Pancreas (tissue), 10 donors: ENCODE measurements at places on chromosomes 6 and 20. TPM values are rescaled to one million over a fixed set of nuclear protein-coding genes. Genes with fewer than 3 reads are reported as not detected.
A peak's percentile ranks its signal among the peaks of the same experiment; 100 is the strongest.

DNA sequence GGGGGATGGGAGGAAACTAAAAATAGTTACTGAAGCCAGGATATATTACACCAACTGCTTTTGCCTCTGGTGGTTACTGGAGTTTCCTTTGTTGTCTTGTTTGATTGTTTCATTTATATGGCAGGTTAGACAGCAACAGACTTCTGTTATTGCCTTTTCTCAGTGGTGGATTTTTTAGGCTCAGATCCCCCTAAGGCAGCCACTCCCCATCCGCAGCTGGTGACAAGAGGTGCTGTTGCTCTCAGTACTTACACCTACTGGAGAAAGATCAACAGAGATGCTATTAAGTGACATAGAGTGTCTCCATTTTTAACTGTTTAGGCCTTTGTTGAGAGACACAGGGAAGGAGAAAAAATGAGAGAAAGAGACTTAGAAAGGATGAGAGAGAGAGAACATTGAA is 552.1 kb downstream of the PKHD1 start:
- no peak for DNase-seq

DNA sequence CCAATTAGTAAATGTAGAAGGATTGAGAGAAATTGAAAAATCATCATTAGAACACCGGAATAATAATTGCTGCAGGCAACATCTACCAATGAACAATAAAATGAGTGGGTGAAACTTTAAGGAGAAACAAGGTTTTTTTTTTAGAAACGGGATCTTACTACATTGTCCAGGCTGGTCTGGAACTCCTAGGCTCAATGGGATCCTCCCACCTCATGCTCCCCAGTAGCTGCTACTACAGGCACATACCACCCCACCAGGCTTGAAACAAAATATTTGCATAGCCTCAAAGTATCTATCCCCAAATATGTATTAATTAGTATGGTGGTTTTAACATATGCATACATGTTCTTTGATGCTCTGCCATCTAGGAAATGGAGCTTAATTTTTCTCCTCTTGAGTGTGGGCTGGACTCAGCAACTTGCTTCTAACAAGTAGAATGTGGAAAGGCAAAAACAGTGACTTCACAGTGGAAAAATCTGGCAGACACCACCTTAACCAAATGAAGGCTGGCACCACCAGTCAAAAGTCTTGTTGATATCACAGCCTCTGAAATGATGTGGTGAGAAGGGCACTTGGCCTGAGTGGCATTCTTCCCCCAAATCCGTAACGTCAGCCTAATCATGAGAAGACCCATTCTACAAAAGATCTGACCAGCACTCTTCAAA is 12.1 kb downstream of the NRSN2 start:
- DNase-seq: no peak

GRCh38 chr6:93293872-93294271 is 125.5 kb downstream of the EPHA7 start:
- DNase-seq: no peak

DNA sequence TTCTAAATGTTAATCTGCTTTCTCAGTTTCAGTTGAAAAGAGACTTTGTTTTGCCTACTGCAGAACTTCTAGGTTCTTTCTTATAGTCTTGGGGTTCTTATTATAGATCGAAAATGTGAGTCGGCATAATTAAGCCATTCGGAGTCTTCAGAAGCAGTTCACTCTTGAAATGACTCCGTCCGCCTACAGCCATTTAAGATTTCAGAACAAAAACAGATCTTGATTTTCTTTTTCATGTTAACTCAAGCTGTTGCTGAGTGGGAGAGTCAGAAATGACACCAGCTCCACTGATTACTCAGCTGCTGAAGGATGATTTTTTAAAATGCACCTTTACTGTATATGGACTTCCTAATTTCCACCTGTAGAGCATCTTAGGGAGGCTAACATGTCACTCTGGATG is 15.9 kb downstream of the PRDM1 start:
- no peak for DNase-seq

DNA sequence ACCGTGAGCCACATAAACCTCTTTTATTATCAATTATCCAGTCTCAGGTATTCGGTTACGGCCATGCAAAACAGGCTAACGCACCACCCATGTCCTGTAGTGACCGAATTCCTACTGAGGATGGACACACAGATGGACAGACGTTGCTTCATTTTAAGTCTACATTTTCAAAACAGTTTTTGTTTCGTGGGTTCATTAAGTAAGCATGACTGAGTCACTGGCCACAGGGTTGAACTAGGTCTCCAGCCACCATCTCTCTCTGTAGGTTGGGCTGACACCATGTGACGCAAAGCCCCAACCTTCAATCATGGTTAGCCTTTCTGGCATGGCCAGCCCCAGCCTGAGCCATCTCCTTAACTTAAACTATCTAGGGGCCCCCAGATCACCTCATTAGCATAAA is 110.0 kb upstream of the SLC22A23 start:
- DNase-seq: no peak

GRCh38 chr6:89387516-89388201 is 24.4 kb downstream of the RRAGD start:
- DNase-seq: no peak

GRCh38 chr6:56819604-56820003 is 135.3 kb upstream of the BEND6 start:
- DNase-seq: no peak

DNA sequence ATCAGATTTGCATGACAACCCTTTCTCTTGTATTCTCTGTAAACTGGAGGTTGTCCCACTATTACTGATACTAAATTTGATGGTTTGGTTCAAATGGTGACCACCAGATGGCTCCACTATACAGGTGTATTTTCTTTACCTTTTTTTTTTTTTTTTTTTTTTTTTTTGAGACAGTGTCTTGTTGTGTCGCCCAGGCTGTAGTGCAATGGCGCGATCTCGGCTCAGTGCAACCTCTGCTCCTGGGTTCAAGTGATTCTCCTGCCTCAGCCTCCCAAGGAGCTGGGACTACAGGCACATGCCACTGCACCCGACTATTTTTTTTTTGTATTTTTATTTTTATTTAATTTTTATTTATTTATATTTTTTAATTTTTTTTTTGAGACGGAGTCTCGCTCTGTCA is 6.6 kb upstream of the WTAP start:
- peak; percentile 48 for DNase-seq

DNA sequence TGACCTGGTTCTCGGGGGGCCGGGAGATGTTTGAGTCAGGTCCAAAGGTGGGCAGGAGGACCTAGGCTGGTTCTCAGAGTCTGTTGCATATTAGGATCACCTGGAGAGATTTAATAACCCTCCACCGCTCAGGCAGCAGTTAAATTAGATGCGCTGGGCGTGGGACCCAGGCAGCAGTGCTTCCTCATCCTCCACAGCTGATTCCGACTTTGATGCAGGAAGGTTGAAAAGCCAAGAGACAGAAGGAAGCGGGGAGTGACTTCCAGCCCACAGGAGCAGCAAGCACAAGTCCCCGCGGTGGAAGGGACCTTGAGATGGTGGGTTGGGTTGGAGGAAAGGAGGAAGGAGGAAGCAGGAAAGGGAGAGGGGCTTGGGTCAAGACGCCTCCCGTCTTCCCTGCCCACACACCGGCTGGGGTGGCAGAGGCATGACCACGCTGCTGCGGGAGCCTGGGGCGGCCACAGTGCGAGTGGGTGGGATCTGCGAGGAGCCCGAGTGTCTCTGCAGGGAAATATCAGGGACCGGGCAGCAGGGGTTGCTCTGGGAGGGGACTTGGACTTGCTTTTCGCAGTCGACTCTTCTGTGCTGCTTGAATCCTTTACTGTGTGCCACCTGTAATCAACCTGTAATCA is 146.0 kb downstream of the PHACTR3 start:
- DNase-seq: no peak

GRCh38 chr6:130602151-130602770 is 224.9 kb upstream of the SMLR1 start:
- DNase-seq: no peak

GRCh38 chr6:109316909-109317308 is 65.4 kb downstream of the CD164 start:
- DNase-seq: no peak

GRCh38 chr20:2217857-2218539 is 77.8 kb upstream of the TGM3 start:
- peak; percentile 35 for DNase-seq

GRCh38 chr6:90008908-90009501 is 114.7 kb downstream of the GJA10 start:
- no peak for DNase-seq

- no peak for DNase-seq
Measured at GRCh38 chr6:85945459-85946185, 302.9 kb upstream of the SYNCRIP start.

GRCh38 chr20:2840967-2841531 is 504 bp downstream of the VPS16 start:
- DNase-seq: peak; percentile 75

- DNase-seq: no peak
Measured at GRCh38 chr6:23418095-23418494, 707.9 kb upstream of the NRSN1 start.

- DNase-seq: no peak
Measured at GRCh38 chr20:11692567-11692966, 225.1 kb upstream of the BTBD3 start.

- no peak for DNase-seq
Measured at GRCh38 chr6:44423306-44423705, 35.8 kb downstream of the CDC5L start.

DNA sequence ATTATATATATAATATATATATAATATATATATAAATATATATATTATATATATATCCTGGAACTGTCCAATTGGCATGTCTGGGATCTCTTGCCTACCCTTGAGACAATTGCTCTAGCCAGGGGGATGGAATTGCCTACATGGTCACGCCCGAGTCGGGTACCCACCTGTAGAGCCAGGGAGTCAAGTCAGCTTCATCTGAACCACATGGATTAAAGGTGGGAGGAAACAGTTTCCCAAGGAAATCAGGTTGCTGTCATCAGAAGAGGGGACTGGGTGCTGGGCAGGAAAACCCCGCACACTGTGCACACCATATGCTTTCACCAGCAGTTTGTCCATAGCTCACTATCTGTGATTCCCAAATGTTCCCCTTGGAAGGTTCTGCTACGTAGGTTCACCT is 252.5 kb upstream of the NOX3 start:
- DNase-seq: no peak

GRCh38 chr6:27133281-27134227 is 113.9 kb upstream of the PRSS16 start:
- peak; percentile 41 for DNase-seq

DNA sequence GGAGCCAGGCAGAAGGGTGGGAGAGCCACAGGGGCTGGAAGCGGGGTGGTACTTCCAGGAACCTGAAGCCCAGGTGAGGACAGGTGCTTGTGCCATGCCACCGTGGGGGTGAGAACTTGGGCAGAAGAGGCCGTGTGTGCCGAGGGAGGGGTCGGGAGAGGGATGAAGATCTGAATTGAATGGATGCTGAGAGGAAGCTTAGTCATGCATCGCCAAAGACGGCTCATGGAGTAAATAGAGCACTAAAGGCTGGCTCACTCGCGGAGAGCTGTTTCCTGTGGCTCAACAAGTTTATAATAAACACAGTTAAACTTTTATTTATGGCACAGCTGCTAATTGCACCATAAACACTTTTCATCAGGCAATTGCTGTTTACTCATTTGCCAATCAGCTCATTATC is 21.7 kb upstream of the MYT1 start:
- DNase-seq: no peak

Gene DEFB132
- total RNA-seq: not detected

Gene PLA2G7
- 0.14 TPM for total RNA-seq

Gene KIFC1
- 1.5 TPM for total RNA-seq

Gene CFAP61
- 0.25 TPM for total RNA-seq

Gene SNX3
- 75.8 TPM for total RNA-seq

Gene AHCY
- 122 TPM for total RNA-seq

Gene SIRPA
- total RNA-seq: 17.6 TPM

Gene ABHD16B
- total RNA-seq: not detected

Gene CARMIL1
- 6.5 TPM for total RNA-seq

Gene JPH2
- total RNA-seq: 0.31 TPM

Gene BTNL2
- total RNA-seq: not detected

Gene CNKSR3
- total RNA-seq: 18.2 TPM

Gene AKAP7
- total RNA-seq: 25.2 TPM

Gene WFDC8
- total RNA-seq: not detected

Gene PRDM1
- total RNA-seq: 5.5 TPM
